ENCODE measurements at places on chromosomes 11 and 22.

GRCh38 chr22:29536411-29536810, 17.1 kb downstream of the THOC5 start:
- DNase-seq: no peak

GRCh38 chr11:100716838-100717237, 29.8 kb downstream of the ARHGAP42 start:
- no peak for DNase-seq

DNA sequence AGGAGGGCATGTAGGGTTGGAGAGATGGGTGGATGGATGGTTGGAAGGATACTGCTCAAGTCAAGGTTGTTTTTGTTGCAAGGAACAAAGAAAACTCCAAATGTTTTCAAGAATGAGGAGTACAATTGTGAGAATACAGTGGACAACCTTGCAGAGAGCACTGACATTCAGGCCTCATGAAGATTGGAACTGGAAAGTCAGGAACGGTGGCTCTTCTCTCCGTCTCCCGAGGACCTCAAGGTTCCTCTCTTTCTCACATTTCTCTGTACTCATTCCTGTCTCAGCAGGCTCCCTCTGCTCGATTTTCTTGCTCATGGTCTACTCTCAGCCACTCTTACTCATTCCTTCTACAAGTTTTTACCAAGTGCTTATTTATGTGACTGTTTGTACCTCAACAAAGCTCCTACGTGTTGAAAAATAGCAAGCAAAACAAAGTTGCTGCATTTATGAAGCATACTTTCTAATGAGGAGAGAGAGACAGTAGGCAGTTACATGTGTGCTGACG, 97.6 kb downstream of the SWAP70 start:
- DNase-seq: no peak

- DNase-seq: no peak
These were observed 14.6 kb upstream of the OR52D1 start for GRCh38 chr11:5473921-5474320.

DNA sequence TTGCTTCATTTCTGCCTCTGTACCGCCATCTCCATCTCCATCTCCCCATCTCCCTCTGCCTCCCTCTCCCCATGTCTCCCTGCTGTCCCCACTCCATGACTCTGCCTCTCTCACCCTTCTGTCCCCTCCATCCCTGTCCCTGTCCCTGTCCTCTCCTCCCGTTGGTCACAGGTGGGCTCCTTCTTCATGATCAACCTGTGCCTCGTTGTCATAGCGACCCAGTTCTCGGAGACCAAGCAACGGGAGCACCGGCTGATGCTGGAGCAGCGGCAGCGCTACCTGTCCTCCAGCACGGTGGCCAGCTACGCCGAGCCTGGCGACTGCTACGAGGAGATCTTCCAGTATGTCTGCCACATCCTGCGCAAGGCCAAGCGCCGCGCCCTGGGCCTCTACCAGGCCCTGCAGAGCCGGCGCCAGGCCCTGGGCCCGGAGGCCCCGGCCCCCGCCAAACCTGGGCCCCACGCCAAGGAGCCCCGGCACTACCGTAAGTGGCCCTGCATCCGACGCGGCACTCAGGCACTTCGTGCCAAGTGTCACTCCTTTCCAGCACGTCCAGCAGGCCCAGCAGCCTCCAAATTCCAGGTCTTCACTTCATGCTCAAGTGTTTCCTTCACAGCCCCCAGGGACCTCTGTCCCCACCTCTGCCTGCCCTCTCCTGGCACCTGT, 76.0 kb downstream of the CACNA1I start:
- no peak for DNase-seq

- DNase-seq: peak; percentile 61
These were observed 103.5 kb downstream of the MICAL2 start for GRCh38 chr11:12213883-12214282.

DNA sequence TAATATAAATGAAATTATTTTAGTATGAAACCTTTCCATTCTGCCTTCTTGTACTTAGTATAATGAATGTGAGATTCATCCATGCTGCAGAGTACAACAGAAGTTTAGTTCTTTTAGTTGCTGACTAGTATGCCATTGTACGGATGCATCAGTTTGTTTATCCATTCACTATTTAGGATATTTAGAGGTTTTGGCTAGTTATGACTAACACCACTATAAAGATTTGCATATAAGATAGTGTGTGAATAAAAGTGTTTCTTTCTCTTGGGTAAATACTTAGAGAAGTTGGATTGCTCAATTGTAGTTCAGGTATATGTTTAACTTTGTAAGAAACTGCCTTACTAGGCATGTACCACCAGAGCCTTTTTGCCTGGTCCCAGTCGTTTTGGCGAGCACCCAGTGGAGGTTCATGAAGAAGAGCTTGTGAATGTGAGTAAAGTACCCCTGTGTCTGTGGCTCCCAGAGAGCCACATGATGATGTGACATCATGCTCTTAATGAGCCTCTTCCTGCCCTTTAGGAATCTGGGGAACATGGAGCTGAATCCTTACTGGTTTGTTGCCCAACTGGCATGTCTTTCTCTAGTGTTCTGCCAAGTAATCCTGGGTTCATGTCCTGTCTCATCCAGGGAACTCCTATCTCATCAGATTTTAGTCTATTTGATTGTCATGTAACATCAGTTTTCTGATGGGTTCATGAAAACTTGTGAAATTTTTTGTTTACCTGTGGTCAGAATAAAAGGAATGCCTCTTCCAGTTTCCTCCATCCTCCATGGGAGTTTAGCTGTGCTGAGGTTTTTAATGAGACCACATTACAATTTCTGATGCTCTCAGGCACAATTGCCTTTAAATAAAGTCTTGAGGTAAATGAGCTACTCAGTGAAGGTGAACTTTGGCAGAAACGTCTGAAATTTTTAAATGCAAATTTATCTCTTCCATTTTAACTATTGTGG, 234.8 kb downstream of the CASP12 start:
- peak; percentile 30 for DNase-seq

DNA sequence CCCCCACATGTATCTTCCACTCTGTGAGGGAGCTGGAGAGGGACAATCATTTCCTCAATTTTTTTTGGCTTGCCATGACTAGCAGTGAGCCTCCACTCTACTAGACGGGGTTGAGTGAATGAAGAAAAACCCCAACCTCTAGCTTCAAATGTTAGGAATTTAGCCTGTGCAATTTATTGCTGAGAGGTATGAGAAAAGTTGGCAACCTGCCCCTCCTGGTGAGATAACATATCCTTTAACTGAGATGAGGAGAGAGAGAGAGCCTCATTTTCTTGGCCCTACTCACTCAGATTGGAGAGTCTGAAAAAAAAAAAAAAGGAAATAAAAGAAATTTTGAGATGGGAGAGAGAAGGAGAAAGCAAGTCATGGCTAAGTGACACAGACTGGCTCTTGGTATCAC, 218.2 kb upstream of the CARD18 start:
- DNase-seq: no peak

DNA sequence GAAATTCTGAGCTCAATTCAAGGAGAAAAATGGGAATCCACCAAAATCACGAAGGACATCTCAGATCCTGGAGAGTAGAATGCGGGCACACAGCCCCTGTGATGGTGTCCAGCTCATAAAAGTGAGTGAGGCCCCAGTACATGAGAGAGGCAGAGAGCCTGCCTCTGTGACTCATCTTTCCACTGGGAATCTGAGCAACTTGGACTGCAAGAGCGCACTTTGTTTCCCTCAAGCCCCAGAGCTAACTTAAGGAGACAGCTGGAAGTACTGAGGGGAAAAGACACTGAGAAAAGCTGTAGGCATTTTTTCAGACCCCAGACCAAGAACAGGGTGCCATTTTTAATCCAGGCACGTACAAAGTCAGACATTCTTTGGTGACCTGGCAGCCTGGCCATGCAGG, 273.7 kb downstream of the C11orf87 start:
- DNase-seq: peak; percentile 43

- DNase-seq: no peak
These were observed 51.7 kb upstream of the RTL6 start for GRCh38 chr22:44549701-44550100.

DNA sequence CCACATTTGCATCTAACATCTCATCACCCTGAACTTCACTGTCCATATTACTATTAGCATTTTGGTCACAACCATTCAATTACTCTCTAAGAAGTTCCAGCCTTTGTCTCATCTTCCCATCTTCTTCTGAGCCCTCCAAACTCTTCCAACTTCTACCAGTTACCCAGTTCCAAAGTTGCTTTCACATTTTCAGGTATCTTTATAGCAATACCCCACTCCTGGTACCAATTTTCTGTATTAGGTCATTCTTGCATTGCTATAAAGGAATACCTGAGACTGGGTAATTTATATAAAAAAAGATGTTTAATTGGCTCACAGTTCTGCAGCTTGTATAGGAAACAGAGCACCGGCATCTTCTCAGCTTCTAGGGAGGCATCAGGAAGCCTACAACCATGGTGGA, 64.7 kb upstream of the ARHGAP42 start:
- DNase-seq: no peak

GRCh38 chr11:85749884-85750283, 61.1 kb downstream of the SYTL2 start:
- no peak for DNase-seq

- DNase-seq: no peak
These were observed 555.8 kb downstream of the BRD1 start for GRCh38 chr22:49271831-49272230.

GRCh38 chr11:65133724-65134123, 595 bp downstream of the SYVN1 start:
- DNase-seq: no peak

GRCh38 chr11:33652930-33653329, 47.7 kb downstream of the C11orf91 start:
- DNase-seq: no peak

DNA sequence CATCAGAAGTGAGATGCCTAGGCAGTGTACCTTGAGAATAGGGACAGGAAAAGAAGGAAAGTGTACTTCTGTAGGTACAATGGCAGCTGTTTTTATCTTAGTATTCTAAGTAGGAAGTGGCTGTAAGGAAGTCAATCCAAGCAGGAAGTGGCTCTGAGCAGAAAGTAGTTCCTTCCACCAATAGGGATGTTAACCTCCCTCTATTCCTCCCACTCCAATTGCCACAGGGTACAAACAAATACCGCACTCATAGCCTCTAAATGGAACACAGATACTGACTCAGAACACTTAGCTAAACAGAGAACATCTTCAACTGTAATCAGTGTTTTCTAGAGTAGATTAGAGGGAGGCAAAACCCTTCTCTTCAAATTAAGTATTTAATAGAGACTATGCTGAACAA, 10.6 kb downstream of the LRRC55 start:
- DNase-seq: no peak

DNA sequence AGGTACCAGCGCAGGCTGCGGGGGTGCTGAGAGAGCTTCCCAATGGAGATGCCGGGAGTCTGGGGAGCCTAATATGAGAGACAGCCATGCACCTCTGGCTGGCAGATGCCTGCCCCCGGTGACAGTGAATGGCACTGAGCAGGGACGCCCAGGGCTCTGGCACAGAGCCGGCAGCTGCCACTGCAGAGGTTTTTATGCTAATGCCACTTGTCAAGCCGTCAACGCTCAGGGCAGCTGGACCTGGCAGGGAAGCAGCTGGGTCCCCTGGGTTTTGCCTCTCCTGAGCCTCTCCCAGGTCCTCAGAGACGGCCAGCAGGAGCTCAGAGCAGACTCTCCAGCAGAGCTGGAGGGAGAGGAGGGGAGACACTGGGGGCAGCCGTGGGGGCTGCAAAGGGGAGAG, 573.6 kb downstream of the BUD13 start:
- DNase-seq: no peak

- DNase-seq: no peak
These were observed 165.0 kb downstream of the RCN1 start for GRCh38 chr11:32255841-32256240.

DNA sequence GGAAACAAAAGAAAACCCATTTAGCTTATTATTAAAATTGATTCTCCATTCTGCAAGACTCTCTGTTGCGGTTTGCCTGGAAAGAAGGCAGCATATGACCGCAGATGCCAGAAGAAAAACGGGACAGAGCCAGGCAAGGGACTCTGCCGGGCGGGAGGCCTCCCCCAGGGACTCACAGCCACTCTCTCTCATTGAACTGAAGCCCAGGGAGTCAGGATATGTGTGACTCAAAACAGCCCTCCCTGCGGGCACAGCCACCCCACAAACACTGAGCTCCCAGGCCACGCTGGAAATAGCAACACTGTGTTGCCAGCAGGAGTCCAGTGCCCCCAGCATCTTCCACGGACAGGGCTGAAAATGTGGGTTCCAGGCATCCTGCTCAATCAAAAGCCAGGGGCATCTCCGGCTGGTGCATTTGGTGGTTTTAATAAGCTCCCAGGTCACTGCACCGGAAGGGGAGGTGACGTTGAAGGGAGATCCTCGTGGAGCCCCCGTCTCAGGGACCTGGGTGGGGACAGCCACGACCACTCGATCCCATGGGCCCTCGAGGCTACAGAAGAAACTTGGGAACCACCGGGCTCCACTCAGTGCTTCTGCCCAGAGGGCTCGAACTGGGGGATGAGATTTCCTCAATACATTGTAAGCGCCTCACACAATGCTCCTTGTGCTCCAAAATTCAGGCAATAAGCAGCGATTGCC, 624.5 kb downstream of the TBC1D22A start:
- no peak for DNase-seq

- no peak for DNase-seq
These were observed 292.5 kb downstream of the TMEM135 start for GRCh38 chr11:87330187-87330601.

GRCh38 chr11:66371627-66372415, at the start of gene SLC29A2:
SLC29A2 (minus strand) TSS chr11:66371760; CDS start chr11:66371591, 169 bp downstream.
- DNase-seq: no peak

GRCh38 chr22:29773233-29773632, 6.1 kb downstream of the UQCR10 start:
- DNase-seq: peak; percentile 41

- DNase-seq: no peak
These were observed 540 bp downstream of the ADM start for GRCh38 chr11:10305262-10305963.

Measured in HCEC 1CT (cell line).